ENCODE measurements at places on chromosomes 7 and 10.

GRCh38 chr10:119003572-119004289, 25.8 kb upstream of the NANOS1 start:
- no peak for DNase-seq

DNA sequence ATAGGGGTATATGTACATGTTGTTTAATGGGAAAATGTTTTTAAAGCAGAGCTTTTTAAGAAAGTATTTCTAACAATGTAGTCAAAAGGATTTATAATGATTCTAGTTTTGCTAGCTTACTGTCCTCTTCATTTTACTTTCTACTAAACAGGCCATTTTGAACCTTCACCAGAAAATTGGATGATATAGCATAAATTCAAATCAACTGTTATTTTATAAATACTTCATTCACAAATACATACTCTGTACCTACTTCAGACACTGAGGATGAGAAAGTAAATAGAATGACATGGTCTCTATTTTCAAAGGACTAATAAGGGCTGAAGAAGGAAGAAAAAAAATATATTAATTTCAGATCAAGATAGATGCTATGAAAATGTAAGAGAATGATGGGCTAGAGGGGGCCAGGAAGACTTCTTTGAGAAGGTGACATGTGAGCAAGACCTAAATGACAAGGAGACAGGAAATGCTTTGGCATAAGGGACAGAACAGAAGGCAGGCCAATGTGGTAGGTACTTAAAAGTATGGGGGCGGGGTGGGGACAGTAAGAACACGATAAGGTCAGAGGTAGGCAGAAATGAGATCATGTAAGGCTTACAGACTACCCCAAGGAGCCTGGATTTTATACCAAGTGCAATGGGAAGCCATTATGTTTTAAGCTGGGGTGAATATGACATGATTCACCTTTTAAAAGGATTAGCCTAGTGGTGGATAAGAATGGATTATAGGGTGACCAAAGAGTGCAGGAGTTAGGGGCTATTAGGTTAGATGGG, 5.2 kb downstream of the NAMPT start:
- no peak for DNase-seq

DNA sequence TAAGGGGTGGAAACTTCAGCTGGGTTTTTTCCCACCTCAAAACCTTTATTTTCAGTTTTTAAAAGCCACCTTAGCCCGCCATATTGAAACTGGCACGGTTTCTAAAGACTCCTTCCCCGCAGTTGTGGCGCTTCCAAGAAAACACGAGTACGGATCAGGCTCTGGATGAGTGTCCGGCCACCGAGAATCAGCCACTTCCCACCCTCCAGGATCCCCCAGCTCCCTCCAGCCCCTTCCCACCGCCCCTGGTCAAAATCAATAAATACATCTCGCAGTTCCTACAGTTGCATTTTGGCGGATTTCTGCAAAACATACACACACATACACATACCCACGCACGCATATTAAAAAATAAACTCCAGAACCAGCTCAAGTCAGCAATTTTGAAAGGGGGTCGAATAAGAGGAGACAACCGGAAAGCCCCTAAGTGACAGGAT, 1.1 kb downstream of the SFMBT2 start:
- no peak for DNase-seq

GRCh38 chr10:122252805-122253204, 18.3 kb upstream of the BTBD16 start:
- DNase-seq: no peak

GRCh38 chr7:910441-910861, 34.1 kb downstream of the GET4 start:
- DNase-seq: no peak

GRCh38 chr10:72056932-72057751, 31.2 kb downstream of the SPOCK2 start:
- DNase-seq: no peak

DNA sequence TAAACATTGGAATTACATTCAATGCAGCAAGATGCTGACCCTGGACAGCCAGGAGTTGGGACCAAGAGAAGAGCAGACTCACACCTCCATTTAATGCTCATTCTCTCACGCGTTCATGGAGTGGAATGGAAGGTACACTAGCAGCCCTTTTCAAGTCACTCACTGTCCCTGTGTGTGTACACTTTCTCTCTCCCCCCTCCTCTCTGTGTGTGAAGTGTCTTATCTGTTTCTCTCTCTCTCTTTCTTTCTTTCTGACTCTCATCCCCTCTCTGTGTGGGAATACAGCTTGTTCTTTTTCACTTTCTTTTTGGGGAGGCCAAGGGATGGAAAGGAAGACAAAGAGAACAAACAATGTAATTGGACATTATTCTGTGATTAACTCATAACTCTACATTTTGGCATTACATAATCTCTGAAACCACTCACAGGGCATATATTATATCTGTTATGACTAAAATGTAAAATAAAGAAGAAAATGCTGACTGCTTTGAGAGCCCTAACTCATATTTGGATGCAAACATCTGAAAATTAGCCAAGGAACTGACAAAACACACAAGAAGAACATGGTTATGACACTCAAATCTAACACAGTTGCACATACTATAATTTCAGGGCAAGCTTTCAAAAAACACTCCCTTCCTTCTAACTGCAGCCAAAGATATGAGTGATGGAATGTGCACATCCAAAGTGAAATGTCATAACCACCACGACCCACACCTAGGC, 188.8 kb downstream of the PARD3 start:
- no peak for DNase-seq

DNA sequence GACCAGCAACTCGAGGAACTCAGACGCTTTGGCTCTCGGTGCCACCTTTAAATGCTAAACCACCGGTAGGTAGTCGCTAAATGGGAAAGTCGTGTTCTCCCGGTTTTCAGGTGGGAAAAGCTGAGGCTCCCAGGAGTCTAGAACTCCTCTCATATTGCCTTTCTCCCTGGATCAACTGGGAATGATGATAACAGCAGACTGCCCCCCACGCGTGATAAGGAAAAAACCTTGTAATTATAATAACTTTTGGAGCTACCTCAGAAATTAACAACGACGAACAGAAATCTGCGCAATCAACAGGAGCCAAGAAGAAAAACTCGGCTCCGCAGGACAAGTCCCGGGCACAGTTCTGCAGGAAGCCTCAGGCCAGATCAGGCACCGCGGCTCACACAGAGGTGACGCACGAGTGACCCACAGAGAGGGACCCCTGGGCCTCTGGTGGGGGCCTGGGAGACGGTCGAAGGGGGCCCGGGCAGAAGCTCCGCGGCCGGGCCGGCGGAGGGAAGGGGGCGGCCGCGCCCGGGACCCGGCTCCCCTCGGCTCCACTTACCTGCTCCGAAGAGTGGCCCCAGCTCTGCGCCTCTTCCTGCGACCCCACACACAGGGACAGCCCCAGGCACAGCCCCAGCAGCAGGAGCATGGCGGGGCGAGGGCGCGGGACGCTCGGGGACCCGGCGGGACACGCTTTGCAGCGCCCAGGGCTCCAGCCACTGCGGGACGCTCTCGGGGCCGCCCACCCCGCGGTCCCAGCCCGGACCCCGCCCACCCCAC, at the start of gene ITIH5:
ITIH5 (minus strand) TSS at position 714 of the 771 bp plus-strand sequence; CDS start at position 640, 74 bp downstream.
- DNase-seq: no peak

DNA sequence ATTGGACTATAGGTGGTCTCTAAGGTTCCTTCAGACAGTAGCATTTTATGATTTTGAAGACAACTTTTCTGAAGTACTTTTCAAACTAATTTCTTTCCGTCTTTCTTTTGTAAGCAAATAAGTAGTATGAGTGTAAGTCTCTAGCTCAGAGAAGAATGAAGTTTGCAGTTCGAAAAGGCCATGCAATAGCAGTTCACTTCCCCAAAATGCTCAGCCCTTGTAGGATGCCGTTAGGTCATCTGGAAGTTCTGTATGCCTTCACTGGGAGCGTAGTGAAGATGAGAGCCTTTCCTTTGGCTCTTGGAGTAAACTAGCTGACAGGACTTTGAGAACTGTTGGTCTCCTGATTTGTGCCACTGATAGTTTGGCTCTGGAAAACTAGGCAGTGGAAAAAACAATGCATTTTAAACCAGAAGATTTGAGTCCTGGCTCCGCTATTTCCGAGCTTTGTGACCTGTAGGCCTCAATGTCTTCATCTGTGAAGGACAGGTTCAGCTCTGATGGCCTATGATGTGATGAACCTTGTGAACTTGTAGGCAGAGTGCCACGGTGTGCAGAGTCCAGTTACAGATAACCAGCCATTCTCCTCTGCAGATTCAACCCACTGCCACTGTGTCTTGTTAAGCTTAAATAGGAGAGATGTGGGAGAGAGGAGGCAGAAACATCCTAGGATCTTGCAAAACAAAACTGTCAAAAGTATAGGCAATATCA, 18.8 kb downstream of the SGPL1 start:
- no peak for DNase-seq

DNA sequence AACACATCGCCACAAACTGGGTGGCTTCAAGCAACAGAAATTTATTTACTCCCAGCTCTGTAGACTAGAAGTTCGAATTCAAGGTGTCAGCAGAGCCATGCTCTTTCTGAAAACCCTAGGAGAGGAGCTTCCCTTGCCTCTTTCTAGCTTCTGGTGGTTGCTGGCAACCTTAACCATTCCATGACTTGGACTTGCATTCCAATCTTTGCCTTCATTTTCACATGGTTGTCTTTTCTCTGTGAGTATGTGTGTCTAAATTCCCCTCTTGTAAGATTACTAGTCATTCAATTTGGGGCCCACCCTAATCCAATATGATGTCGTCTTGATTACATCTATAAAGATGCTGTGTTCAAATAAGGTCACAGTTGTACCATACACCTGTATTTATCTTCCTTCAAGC, 65.9 kb upstream of the PRKG1 start:
- DNase-seq: no peak

DNA sequence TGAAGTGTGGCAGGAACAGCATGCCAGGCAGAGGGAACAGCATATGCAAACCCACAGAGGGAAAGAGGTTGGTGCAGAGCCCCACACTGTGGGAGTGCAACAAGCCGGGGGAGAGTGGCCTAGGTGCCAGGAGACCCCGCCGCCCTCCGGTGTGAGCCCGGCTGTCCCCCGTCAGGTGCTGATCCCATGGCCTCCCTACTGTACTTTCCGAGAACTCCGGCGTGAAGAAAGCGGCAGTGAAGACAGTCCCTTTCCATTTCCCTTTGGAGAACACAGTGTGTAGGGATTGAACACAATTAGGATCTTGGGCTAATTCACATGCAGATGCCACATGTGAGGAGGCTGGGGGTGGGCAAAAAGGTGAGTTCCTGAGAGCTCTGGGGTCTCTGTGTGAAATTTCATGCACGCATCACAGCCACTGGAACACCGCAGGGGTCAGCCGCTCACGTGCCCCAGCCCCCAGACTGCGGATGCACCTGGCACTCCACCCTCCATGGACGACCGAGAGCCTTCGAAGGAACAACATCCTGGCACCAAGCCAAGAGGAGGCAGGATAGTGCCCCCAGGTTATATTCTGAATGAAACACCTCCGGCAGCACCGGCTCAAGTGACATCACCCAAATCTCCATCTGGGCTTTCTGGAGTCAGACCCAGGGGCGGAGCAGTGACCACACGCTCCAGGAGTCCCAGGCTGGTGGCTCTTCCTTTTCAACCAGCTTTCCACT, 82.1 kb upstream of the PPP2R2D start:
- no peak for DNase-seq

DNA sequence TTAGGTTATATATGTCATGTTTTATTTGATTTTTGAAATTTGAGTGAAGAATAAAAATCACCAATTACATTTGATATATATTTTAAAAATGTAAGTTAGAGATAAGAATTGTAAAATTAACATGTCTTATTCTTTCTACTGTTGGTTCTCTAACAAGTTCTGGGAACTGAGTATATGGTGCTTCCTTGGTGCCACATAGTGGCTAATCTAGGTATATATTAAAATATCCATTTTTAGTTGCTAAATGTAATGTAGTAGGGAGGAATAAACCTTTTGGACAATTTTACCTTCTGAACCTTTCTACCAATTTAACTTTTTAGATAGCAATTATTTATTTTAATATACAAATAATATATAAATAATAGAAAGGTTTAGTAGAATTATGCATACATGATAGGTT, 17.5 kb downstream of the CFAP69 start:
- DNase-seq: no peak

DNA sequence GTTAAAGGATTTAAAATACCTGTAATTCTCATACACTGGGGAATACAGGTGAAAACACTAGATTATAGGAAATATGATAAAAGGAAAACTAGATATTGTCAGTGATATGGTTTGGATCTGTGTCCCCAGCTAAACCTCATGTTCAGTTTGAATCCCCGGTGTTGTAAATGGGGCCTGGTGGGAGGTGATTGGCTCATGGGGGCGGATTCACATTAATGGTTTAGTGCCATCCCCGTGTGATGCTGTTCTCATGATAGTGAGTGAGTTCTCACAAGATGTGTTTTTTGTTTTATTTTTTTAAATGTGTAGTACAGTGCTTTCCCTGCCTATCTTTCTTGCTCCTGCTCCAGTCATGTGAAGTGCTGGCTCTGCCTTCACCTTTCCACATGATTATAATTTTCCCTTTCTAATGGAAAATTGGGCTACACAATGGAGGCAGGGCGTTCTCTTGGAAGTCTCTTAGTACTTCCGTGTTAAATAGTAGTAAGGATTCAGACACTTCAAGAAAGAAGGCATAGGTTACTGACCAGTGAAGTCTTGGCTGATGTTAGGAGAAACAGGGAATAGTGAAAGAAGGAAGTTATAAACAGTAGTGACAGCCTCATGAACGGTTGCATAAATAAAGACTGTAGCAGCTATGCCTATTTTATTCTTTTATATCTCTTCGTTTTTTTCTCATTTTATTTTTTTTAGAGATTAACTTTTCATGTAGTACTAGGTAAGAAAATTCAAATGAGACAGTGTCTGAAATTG, 386.4 kb downstream of the SUGCT start:
- no peak for DNase-seq

- DNase-seq: peak; percentile 41
Measured at GRCh38 chr10:21399392-21400035, 126.0 kb downstream of the SKIDA1 start.

DNA sequence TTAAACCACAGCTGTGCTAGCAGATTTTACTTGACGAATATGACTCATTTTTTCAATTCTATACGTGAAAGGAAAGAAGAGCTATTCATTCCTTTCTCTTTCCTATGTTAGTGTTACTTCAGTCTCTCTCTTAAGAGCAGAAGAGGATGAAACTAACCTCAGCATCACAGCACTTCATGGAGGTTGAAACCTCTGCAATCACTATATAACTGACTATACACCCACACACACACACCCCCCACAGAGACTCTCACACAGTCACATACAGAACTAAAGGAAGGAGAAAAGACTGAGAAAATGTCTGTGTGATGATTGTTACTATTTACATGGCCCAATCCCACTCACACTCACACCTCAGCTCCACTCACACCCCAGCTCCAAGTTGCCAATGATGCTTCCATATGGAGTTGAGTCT, 104.2 kb downstream of the KIF20B start:
- DNase-seq: no peak

DNA sequence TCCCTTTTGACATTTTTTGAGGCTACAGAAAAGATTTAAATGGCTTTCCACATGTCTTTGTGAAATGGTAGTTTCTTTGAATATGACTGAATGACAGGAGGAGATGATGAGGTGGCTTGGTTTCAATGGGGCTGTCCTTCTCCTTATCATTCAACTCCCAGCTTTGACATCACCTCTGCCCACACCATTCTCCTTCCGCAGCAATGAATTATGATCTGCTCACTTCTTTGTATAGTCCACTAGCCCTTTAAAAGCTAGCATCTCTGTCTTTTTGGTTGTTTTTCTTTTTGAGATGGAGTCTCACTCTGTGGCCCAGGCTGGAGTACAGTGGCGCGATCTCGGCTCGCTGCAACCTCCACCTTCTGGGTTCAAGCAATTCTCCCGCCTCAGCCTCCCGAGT, 31.7 kb downstream of the DCLRE1A start:
- DNase-seq: no peak

- DNase-seq: peak; percentile 49
Measured at GRCh38 chr7:873367-874002, 2.9 kb upstream of the GET4 start.

All from amniotic stem cell (primary cell).